Left renal cortex interstitium (tissue), 4 donors: ENCODE measurements at places on chromosomes 5 and 9. TPM values are rescaled to one million over a fixed set of nuclear protein-coding genes. Genes with fewer than 3 reads are reported as not detected.

GRCh38 chr5:60519372-60519771, 180.6 kb downstream of the DEPDC1B start:
- no peak for DNase-seq

- no peak for DNase-seq
Measured at GRCh38 chr5:73376618-73377170, 71.9 kb downstream of the FOXD1 start.

Gene SLC34A1
- 220 TPM for polyA plus RNA-seq

Gene GKAP1
- polyA plus RNA-seq: 23.1 TPM

Gene SERF1B
- 72.1 TPM for polyA plus RNA-seq

DNA sequence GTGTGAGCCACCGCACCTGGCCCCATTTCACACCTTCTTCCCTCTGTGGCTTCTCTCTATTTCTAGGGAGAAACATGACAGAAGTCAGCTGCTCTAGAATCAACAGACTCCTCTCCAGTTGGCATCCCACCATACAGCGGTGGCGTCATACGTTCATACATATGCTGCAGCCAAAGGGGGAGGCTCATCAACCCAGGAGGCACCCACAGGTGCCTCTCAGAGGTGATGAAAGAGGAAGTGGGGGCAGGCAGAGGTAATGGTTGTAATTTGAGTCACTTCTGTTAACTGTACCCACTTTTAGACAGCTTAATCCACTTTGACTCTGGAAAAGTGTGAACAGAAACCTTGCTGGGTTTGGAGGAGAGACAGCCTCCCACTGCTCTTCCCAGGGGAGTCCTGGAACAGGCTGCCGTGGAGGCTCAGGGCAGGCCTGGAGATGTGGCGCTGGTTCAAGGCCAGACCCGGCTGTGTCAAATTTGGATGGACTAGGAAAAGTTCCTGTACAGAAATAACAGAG, 47.3 kb upstream of the SUB1 start:
- DNase-seq: no peak

Gene CARTPT
- 0.11 TPM for polyA plus RNA-seq

Gene FAM221B
- 0.22 TPM for polyA plus RNA-seq

DNA sequence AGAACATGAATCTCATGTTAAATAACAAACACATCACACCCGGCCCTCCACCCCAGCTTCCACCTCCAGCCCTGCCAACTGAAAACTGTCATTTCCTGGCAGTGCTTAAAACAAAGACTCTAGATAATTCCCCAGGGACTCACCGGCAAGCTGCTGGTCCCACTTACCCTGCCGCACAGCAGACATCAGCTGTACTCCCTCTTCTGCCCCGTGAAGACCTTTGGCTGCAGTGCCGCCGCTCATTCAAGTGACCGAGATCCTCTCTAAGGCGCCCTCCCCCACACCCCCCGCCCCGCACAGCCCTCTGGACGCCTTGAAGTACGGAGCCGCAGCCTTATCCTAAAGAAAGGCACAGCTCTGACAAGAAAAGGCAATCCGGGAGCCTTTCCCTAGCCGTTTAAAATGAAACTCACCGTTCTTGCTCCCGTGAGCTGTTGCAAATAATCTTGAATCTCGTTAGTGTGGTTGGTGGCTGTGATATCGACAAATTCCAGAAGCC, 434 bp downstream of the GLRX start:
- no peak for DNase-seq

Gene SAXO1
- polyA plus RNA-seq: 0.24 TPM

DNA sequence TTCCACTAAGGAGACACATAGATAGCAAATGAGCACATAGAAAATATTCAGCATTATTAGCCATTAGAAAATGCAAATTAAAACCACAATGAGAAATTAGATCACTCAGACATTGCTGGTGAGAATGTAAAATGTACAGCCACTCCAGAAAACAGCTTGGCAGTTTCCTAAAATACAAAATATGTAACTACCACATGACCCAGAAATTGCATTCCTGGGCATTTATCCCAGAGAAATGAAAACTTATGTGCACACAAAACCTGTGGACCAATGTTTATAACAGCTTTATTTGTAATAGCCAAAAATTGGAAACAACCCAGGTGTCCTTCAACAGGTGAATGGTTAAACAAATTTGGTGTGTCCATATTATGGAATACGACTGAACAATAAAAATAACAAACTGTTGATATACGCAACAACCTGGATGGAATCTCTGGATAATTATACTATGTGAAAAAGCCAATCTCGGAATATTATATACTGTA, 34.8 kb upstream of the SHC3 start:
- no peak for DNase-seq

- no peak for DNase-seq
Measured at GRCh38 chr9:98823666-98824334, 16.3 kb downstream of the GALNT12 start.

Gene PCDHGC3
- 88.8 TPM for polyA plus RNA-seq

GRCh38 chr9:35508069-35508468, 18.2 kb downstream of the RUSC2 start:
- no peak for DNase-seq

GRCh38 chr5:132501961-132502931, 11.7 kb upstream of the IRF1 start:
- no peak for DNase-seq

DNA sequence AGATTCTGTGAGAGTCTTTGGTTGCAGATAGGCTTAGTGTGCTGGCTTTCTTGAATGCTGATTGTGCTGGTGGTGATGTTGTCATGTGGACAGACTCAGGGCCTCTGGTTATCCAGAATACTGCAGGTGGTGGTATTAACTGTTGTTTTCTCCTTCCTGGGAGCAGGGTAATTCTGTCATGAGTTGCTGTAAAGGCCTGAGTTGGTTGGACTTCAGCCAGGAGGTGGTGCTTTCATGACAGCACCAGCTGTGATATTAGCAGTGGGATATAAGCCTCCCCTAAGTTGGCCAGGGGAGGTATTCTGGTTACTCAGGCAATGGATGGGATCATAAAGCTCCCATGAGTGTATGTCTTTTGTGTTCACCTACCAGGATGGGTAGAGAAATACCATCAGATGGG, 16.4 kb upstream of the RNF180 start:
- DNase-seq: no peak

Gene RNF183
- 7.0 TPM for polyA plus RNA-seq

Gene MAP1B
- polyA plus RNA-seq: 12.3 TPM

GRCh38 chr9:128928624-128929023, 7.8 kb downstream of the PHYHD1 start:
- DNase-seq: no peak

- no peak for DNase-seq
Measured at GRCh38 chr9:20477940-20478620, 144.2 kb downstream of the MLLT3 start.

Gene PRR16
- 5.4 TPM for polyA plus RNA-seq

Gene PSAT1
- 76.1 TPM for polyA plus RNA-seq

DNA sequence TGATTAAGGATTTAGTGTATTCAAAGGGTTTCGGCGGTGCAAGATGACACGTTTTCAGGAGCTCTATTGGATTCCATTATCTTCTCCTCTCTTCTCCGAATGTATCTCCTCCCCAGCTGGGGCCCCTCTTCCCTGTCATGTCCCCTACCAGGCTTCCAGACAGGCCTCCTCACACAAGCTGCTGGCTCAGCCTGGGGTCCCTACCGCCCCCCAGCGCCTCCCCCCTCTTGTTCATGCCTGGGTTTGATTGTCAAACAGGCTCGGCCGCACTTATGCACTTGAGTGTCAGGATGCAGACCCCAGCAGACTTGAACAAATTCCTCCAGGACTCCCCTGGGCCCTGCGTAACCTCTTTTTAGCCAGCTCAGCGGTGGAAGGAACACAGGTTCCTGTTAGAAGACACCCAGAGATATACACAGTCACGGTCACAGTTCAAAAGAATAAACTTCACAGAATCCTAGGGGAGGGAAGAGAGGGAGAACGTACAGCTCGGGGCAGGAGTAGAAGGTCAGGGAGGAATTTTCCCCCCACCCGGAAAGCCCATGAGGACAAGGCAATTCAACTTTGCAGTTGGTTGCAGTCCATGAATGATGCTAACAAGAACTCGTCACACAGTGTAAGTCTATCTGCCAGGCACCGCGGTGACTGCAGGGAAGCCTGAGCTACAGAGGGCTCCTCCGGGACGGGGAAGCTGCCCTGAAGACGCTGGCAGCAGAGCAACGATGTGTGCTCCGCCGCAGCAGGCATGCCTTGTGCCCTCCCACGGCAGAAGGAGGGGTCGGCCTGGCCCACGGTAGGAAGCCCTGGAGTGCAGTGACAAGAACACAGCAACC, 560.0 kb downstream of the BNC2 start:
- no peak for DNase-seq

Gene CRB2
- 19.3 TPM for polyA plus RNA-seq

Gene DND1
- polyA plus RNA-seq: 0.21 TPM

- no peak for DNase-seq
Measured at GRCh38 chr9:21810388-21810787, 8.0 kb downstream of the MTAP start.

GRCh38 chr9:111483439-111483857, 735 bp downstream of the ECPAS start:
- DNase-seq: no peak

- no peak for DNase-seq
Measured at GRCh38 chr5:172862165-172862801, 28.2 kb downstream of the ERGIC1 start.

DNA sequence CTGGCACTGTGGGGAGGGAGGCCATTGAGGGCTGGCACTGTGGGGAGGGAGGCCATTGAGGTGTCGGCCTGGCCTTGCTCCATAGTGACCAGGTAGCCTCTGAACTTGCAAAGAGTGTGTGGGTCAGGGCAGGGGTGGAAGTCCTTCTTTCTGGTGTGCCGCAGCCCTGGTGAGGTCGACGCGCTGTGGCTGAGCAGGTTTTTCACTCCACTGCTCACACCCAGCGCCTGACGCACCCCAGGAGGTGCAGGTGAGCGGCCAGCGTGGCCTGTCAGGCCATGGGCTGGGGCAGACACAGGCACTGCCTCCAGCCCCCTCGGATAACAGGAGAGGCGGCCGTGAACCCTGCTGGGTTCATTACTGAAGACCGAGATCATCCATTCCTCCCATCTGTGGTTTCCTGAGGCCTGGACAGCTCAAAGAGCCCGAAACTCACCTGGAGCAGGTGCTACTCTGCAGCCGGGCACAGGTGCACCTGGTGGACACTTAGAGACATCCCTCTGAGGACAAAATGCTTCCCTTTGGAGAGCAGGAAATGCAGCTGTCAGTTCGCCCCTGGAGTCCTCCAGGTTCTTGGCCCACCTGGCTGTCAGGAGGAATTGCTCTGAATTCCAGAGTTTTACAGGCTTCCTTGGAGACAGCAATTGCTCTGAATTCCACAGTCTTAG, 32.4 kb downstream of the LHX3 start:
- DNase-seq: no peak

GRCh38 chr5:106875591-106876297, 795.0 kb downstream of the EFNA5 start:
- no peak for DNase-seq

Gene TRIP13
- 14.2 TPM for polyA plus RNA-seq

Gene ENHO
- 1.5 TPM for polyA plus RNA-seq

DNA sequence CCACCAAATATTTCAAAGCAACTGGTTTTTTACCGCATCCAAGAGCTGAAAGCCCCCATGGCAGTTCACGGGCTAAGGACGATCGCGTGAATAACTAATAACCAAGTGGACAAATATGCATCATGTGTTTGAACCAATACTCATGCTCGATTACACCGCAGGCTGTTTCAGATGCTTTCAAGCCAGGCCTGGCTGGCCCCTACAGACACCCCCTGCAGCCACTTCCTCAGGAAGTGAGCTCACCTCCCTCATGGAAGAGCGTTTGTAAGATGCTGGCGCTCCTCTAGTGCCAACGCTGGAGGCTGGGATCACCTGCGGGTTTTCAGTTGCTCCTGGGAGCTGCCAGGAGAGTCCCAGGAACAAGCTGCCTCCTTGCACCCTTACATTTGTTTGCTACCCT, 53.9 kb upstream of the PTCH1 start:
- no peak for DNase-seq

Gene THBS4
- polyA plus RNA-seq: 17.5 TPM
